ENCODE measurements at places on chromosomes 12 and 14.

DNA sequence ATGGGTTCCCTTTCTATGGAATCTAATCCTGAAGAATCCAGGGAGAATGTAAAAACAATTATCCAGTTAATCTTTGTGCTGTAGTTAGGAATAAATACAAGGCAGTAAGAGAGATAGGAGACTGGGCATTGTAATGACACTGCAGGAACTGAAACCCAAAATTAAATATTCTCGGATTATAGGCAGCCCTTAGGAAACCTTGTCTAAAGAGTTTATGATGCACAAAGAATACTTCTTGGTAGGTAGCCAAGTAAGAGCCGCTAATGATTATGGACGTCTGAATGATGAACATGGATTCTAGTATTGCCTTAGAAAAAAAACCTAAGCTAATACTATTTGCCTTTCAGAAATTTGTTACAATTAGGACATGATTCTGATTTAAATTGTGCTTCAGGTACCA is 165.4 kb upstream of the LRIG3 start:
- DNase-seq: no peak

DNA sequence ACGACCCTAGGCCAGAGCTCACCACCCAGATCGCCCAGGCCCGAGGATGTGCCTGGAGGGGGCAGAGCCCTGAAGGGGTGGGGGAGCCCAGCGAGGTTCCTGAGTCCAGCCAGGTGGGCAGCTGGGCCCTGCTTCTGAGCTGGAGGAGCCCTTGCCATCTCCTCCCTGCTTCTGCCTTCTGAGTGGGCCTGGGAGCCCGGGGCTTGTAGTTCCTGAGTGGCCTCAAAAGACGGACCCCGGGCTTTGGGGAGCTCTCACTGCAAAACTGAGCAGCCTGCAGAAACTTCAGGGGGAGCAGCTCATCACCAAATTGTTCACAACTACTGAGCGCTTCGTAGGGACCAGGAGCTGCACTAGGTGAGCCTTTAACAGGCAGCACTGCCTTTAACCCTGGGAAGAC is 112.1 kb downstream of the NCOR2 start:
- no peak for DNase-seq

DNA sequence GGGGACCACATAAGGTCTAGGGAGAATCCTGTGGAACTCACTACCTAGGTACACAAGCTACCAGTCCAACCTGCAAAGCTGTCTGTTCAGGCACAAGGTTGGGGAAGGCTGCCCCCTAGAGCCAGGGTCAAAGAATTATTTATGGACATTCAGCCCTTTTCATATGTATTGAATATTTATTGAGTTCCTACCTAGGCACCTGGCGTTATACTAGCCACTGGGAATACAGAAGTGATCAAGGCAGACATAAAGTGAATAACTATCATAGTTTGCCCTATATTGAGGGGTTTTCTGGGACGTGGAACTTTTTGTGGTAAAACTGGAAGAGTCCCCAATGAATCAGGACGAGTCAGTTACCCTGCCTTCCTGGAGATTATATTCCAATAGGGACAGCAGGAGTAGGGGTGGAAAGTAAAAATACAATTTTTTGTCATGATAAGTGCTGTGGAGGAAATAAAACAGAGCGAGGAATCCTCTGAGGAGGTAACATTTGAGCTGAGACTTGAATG is 5.8 kb upstream of the SLC48A1 start:
- peak; percentile 42 for DNase-seq

DNA sequence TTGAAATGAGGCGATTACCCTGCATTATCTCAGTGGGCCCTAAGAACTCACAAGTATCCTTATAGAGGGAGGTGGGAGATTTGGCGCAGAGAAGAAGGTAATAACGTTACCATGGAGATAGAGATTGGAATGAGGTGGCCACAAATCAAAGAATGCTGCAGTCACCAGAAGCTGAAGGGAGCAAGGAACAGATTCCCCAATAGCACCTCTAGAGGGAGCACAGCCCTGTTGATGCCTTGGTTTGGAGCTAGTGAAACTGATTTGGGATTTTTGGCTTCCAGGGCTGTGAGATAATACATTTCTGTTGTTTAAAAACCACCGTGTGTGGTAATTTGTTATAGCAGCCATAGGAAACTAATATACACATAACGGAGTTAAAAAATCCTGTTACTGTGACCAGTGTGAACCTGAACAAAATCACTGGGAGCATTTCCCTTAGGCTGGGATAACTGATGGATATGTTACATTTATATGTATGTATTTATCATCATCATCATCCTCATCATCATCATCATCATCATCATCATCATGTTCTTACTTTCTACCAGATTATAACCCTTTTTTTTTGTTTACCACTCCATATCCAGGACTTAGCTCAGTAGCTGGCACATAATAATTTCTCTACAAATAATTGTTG is 100.3 kb downstream of the LIN7A start:
- DNase-seq: no peak

GRCh38 chr14:37223947-37224474 is 26.3 kb downstream of the MIPOL1 start:
- no peak for DNase-seq

GRCh38 chr14:52313903-52314594 is at the start of gene PTGER2:
TSS of gene PTGER2 (plus strand) at chr14:52314312. CDS start at chr14:52314549, 237 bp downstream.
- DNase-seq: peak; percentile 68

- DNase-seq: no peak
These were observed 1.1 kb upstream of the CKAP4 start for GRCh38 chr12:106248846-106249371.

DNA sequence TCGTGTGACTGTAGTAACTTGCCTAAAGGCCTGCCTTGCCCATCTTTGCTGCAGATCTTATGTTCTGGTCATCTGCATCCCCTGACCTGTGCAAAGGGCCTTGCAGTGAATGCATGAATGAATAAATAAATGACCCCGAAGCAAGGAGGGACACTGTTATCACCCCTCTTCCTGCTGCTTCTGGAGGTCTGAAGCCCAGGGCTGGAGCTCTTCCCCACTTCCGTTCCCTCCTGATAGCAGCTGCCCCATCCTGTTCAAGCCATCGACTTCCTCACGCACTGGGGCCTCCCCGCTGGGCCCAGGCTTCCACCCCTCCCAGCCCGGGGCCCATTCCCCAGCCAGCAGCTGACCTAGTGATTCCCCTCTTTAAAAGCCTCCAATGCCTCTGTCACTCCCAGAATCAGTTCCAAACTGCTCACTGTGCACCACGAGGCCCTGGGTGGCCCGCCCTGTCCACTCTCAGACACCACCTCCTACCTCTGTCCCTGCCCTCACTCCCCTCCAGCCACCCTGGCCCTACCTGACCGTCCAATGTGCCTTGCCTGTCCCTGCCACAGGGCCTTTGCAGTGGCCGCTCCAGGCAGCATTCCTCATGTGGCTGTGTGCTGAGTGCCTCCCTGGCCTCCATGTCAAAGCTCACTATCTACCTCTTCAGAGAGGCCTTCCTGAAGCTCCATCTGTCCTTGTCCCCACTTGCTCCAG is 78.6 kb downstream of the SCARB1 start:
- DNase-seq: no peak

- no peak for DNase-seq
These were observed 352.7 kb upstream of the DIO2 start for GRCh38 chr14:80564051-80564450.

DNA sequence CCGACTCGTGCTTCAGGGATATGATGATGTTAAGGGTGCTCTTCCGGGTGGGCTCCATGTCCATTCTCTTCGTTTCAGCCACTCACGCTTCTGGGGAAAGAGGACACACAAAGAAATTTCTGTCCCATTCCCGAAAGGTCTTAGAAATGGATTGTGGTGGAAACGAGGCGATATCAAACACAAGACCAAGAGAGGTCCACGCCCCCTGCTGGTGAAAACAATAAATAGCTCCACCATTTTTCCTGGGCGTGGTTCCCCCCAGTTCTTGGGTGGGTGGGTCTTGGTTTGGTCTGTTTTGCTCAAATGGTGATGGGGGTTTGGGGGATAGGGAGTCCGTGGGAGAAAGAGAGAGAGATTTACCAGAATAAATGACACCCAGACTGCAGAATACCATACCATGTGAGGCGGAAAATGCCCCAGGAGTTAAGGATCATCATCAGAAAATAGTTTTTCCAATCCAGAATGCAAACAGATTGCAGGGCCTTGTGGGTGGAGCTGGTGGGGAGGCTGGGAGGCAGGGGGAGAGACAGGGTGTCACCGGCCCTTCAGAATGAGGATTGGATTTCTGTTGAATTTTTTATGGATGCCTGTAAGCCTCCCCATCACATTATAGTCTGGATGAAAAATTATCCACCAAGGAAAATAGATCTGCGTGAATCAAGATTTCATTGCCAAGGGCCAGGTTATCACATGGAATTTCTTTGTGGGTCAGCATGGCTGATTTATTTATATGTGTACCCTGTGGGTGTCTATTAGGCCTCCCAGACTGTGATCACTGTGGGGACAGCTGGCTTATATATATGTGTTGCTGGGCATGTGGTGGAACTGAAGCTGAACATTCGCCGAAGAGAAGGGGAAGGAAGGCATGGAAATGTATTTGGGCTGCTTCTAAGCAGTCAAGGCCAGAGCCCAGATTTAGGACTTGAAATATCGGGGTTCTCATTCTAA is 55.8 kb downstream of the SRRM4 start:
- no peak for DNase-seq

- DNase-seq: no peak
These were observed 35.6 kb downstream of the DGLUCY start for GRCh38 chr14:91149462-91149861.

GRCh38 chr12:98228683-98229539 is 286.5 kb upstream of the TMPO start:
- no peak for DNase-seq

GRCh38 chr14:88064841-88065240 is 59.9 kb downstream of the GPR65 start:
- DNase-seq: no peak

DNA sequence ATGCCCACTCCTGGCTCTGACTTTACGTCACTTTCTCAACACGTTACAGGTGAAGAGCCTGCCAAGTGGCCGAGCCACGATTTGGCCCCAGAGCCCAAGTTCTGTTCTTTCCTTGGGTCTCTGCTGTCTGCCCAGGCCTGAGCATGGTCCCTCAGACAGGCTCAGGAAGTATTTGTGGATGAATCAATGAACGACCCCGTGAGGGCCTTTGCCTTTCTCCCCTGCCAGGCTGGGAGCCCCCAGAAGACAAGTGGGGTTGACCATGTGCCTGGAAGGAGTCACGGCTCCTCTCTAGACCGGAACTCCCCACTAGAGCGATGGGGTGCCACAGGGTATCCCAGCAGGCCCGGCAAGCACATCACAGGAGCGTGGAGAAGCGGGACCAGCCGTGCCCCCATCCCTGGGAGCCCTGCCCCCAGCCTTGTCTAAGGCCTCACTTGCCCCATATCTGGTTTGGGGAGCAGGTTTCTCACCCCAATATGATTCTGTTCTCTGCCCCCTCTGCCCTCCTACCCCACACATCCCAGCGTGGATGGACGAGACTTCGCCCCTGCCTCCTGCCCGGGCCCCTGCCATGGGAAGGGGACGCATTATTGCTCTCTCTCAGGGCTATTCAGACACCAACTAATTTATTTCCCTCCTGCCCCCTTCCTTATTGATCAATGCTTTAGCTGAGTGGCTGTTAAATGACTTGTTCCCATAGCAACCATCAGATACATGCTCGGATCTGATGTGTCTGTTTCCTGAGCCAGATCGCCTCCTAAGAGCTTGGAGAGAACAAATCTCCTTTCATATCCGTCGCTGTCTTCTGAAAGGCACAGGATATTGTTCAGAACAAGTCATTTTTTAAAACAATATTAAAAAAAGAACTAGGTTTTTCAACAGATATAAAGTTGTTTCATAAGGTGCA is 69.0 kb downstream of the DIO3 start:
- no peak for DNase-seq

GRCh38 chr14:32201816-32202490 is at the start of gene RNU6-7:
TSS of gene RNU6-7 (plus strand) at chr14:32202045.
- no peak for DNase-seq

DNA sequence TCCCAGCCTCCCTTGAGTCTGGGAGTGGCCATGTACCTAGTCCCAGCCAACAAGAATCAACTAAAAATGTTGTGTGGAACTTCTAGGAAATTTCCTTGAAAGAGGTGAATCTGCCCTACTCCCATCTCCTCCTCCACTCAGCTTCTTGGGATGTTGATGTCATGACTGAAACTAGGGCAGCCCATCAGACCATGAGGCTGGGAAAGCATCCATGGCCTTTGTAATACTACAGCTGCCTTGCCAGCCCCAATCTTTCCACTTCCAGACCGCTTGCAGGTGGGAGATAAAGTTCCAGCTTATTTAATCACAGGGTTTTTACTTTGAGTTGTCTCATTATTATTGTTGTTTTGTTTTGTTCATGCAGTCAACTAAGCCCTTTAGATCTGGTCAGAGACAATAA is 170.3 kb upstream of the LMNTD1 start:
- DNase-seq: no peak

DNA sequence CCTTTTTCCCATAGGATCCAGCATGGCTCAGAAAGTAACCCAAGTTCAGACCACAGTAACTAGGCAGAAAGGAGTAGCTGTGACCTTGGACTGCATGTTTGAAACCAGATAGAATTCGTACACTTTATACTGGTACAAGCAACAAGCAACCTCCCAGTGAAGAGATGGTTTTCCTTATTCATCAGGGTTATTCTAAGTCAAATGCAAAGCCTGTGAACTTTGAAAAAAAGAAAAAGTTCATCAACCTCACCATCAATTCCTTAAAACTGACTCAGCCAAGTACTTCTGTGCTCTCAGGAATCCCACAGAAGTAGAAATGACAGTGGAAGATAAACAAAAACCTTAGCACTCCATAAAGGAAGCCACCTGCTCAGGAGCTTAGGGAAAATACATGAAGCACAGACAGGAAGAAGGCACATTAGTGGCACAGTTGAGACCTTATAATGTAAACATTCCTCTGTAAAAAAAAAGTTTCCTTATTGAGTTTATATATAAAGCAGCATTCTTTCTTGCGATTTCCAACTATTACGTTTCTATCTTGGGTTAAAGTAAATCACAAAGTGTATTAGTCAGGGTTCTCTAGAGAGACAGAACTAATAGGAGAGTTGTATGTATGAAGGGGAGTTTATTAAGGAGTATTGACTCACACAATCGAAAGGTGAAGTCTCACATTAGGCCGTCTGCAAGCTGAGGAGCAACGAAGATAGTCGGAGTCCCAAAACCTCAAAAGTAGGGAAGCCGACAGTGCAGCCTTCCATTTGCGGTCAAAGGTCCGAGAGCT is 398.4 kb downstream of the DAD1 start:
- no peak for DNase-seq

- no peak for DNase-seq
These were observed 25.7 kb downstream of the TRAF3 start for GRCh38 chr14:102802834-102803523.

GRCh38 chr14:95485222-95485819 is 31.1 kb downstream of the SYNE3 start:
- no peak for DNase-seq
